ENCODE measurements at places on chromosomes 5 and 9.

GRCh38 chr9:126693428-126693944 lies 79.8 kb downstream of the LMX1B start:
- DNase-seq, result no peak

- no peak for DNase-seq
Observed at GRCh38 chr5:91424638-91425436, 41.7 kb upstream of the ARRDC3 start.

DNA sequence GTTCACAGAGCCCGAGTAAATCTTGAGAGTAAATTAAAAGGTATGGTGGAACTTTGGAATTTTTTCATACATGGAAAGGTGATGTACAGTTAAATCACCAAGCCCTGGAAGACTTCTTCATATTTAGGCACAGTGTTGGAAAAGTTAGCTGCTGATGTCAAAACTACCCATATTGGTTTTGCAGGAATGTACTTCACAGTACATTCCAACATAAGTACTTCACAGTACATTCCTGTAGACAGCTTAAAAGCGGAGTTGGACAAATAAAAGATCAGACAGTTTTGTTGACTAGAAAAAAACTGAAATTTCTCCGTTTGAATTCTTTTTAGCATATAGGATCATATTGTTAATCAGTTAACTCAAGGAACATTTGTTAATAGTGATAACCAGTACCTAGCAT lies 1.8 kb downstream of the RANBP17 start:
- no peak for DNase-seq

GRCh38 chr9:123319541-123320339 lies 36.3 kb upstream of the CRB2 start:
- DNase-seq, result no peak

- DNase-seq, result no peak
Observed at GRCh38 chr9:82208741-82209450, 220.3 kb downstream of the SPATA31D1 start.

All from lung microvascular endothelial cell (primary cell).